ENCODE measurements at places on chromosomes 2 and 18.

DNA sequence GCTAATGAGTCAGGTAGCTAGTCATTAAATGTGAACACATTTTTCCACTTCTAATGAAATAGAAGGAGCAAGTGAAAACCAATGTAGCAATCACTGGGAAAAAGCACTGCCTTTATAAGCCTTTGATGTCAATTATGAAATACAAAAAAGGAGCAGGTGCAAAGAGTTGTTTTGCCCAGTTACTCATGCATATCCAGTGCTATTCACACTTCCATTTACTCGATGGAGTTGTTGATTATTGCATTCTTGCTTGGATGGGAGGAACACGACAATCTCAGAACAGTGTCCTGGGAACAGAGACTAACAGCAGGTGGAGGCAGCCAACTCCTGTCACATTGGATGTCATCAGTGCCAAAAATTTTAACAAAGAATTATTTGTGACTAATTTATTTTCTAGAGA, 372.5 kb downstream of the CBLN2 start:
- no peak for DNase-seq

DNA sequence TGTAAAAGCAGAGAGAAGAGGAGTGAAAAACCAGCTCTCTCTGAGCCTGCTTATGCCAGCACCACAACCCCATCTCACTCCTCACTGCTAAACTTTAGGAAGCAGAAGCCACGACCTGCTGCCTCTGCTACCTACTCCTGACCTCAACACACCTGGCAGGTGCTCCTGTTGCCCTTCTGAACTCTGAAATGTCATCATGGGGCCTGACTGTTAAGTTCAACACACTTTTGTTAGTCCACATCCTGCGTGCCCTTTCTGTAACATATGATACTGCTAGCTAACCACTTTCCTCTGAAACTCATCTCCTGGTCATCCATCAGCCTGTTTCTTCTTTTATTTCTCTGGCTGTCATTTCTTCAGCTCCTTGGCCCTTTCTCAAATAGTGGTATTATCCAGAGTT, 118.1 kb downstream of the EPB41L3 start:
- DNase-seq = no peak

- peak; percentile 67 for DNase-seq
Observed at GRCh38 chr2:70964596-70965386, 13.6 kb upstream of the ANKRD53 start.

DNA sequence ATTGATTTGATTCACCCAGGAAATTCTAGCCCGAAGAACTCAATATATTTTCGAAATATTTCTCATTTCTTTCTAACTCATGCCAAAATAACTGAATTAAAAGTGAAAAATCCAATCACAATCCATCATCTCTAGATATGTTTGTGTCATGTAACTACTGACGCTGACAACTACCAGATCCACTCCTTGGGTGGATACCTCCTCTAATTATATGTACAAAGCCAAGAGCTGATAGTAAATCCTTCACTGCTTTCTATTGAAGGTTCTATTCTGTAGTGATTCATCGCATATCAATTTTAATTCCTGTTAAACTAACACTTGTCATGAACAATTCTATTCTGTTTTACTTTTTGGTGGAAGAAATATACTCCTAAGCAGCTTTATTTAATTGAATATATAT, 1056.6 kb upstream of the NXPH2 start:
- DNase-seq = no peak

DNA sequence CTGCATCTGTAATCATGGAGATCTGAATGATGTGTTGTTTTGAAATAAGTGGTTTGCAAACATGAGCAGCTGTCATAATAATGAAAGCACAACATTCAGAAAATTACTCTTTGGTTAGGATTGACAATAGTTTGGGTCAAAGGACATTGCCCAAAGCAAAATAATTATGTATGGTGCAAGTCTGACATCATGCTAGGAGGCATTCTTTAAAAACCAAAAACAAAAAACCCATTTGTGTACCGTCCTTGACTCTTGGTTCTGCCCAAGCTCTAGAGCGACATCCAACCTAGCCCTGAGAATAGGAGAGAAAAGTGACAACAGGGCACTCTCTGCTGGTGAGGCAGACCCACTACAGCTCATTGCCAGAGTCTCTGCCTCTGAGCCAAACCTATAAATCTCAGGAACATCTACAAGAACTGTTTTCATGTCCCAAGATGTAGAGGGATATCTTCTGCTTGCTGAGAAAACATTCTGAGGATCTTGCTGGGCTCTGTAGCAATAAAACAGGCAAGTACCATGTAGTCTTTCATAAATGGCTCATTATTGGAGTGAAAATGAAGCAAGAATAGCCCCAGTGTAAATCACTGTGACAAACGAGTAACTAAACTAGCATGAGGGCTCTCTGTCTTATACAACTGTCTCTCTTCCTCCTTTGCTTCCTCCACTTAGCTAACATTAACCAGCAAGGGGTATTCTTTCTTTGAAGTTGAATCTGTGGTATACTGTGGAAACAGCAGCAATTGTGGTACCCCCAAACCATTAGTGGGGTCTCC, 266.8 kb upstream of the CXCR4 start:
- DNase-seq = peak; percentile 36

- peak; percentile 47 for DNase-seq
Observed at GRCh38 chr2:231708773-231709635, 679 bp downstream of the PTMA start.

DNA sequence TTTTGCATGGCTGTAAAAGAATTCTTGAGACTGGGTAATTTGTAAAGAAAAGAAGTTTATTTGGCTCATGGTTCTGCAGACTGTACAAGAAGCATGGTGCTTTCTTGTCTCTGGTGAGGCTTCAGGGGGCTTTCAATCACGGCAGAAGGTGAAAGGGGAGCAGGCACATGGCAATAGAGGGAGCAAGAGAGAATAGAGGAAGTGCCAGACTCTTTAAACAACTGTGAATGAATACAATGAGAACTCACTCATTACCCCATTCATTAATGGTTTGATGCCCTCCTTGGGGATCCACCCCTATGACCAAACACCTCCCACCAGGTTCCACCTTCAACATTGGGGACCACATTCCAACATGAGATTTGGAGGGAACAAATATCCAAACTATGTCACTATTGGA, 463.5 kb downstream of the MTX2 start:
- no peak for DNase-seq

DNA sequence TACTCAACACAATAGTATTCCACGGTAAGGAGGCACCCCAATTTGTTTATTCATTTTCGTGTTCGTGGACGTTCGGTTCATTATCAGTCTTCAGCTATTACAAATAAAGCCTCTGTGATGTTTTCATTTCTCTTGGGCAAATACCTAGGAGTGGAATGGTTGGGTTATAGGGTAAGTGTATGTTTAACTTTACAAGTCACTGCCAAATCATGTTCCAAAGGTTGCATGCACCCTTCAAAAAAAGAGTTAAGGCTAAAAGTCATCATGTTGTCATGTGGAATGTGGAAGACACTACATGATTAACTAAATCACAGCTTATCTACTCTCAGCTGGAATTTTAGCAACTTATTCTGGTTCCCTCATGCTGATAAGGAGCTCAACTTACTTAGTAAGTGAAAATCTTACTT, 15.8 kb downstream of the INO80C start:
- DNase-seq = no peak

DNA sequence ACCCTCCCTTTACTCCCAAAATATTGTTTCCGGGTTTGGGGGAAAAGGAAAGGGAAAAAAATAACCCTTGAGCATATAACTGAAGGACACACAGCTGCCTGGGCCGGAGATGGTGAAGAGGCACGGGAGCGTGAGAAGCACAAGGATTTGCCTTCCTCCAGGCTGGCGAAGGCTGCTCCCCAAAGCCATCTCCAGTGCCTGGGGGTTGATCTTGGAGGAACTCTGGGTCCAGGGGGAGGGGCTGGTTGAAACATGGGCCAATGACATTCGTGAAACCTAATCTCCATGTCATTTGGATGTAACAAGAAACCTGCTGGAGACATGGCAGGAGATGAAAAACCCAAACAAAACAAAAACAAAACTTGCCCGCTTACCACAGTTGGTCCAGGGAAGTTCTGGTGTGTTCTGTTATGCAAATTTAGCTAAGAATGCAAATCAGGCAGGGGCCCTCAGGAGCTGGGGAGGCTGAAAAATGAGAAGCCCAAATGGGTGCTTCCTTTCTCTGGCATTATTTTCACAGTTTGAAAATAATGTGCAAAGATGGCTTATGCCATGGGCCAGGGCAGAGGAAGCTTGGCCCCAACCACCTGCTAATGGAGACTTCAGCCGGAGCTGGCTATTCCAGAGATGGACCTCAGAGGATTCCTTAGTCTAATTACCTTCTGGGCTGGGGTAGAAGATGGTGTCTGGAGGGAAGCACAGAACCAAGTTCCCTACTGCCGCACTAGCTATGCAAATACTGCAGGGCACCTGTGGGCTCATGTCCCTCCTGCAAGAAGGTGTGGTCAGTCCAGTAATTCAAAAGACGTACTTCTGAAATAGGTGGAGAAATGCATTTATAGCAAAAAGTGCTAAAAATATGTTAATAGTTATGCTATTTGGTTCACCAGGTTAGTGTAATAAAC, 180.9 kb downstream of the BCL2 start:
- DNase-seq = no peak

GRCh38 chr2:38387887-38388286, 10.8 kb upstream of the ATL2 start:
- DNase-seq = no peak

- DNase-seq = no peak
Observed at GRCh38 chr2:60534052-60534685, 19.3 kb downstream of the BCL11A start.

DNA sequence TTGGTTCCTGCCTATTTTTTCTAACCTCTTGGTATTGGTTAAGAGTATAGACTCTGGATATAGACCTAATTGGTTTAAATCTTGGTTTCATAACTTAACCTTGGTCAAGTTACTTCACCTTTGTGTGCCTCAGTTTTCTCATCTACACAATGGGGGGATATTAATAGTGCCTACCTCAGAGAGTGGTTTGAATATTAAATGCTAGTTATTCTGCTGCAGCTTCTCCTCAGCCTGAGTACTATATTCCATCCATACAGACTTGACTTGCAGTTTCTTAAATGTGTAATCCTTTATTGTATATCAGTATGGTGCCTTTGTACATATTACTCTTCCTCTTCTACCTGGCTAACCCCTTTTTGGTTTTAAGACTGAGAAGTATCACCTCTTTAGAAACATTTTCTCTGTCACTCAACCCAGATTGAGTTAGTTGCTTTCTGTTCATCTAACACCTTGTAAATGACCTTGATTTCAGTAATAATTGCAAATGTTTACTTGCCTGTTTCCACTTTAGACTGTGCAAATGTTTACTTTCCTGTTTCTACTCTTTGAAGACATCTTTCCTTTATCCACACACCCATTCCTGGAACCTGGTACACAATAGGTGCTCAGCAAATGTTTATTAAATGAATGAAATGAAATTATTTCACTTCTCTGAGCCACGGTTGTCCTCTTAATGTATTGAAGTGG, 6.6 kb downstream of the ACVR2A start:
- no peak for DNase-seq

GRCh38 chr2:44598330-44599119, 236.8 kb downstream of the CAMKMT start:
- no peak for DNase-seq

Measured in EH (cell line).